Activated naive CD8-positive, alpha-beta T cell treated with anti-CD3 and anti-CD28 coated beads for 36 hours (primary cell): ENCODE measurements at places on chromosomes 1 and 21. TPM values are rescaled to one million over a fixed set of nuclear protein-coding genes. Genes with fewer than 3 reads are reported as not detected.

- DNase-seq, result no peak
- H3K27ac ChIP-seq, result no peak overlapping the region
- no peaks in the 10 kb centered on the region for H3K27me3 ChIP-seq
- H3K4me1 ChIP-seq, result no peaks in the 10 kb centered on the region
- H3K4me3 ChIP-seq, result no peak overlapping the region
Measured at GRCh38 chr21:16535102-16535422, 805.3 kb downstream of the USP25 start.

DNA sequence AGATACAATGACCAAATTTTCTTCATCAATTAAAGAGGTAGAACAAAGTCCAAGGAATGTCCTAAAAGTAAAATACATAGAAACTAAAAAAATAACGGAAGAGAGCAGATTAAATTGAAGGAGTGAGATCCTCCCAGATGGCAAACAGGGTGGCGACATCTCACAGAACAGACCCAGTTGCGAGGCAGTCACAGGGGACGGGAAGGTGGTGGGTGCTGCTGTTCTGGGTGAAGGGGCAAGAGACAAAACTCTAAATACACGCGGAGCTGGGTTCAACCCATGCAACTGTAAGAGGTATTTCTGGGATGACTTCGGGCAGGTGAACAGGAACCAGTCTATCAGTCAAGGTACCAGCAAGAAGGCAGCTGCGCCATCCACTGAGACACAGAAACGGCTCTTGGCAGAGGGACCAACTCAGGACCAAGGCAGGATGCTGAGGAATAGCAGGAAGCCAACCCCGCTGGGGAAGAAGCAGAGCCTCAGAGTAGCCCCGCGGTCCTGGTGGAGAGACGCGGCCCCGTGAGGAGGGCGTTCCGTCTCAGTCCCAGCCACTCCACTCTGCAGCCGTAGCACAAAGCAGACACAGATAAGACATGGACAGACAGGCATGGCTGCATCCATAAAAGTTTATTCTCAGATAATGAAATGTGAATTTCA, 32.2 kb downstream of the WDR4 start:
- DNase-seq, result no peak
- no peak overlapping the region for H3K4me3 ChIP-seq
- peaks cover 49% of the 10 kb centered on the region for H3K36me3 ChIP-seq
- no peaks in the 10 kb centered on the region for H3K27me3 ChIP-seq

DNA sequence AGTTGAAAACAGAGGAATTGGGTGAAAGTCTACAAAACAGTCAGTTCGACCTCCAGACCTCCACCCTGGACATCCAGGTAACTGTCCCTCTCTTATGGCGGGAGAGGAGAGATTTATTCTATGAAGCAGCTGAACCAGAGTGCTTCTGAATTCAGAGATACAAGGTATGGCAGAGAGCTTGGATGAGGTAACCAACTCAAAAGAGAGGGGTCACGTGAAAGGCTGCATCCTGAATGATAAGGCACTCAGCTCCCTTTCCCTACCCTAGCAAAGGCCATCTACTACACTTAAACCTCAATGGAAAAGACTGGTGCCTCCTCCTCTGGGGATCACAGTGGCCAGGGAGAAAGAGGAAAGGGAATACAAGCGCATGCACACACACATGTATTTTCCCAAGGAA, 88.4 kb upstream of the KCNA3 start:
- H3K36me3 ChIP-seq, result no peaks in the 10 kb centered on the region
- peaks cover 2% of the 10 kb centered on the region for H3K27me3 ChIP-seq
- DNase-seq, result no peak
- H3K27ac ChIP-seq, result no peak overlapping the region

The BGLAP gene
- 1.6 TPM for total RNA-seq

DNA sequence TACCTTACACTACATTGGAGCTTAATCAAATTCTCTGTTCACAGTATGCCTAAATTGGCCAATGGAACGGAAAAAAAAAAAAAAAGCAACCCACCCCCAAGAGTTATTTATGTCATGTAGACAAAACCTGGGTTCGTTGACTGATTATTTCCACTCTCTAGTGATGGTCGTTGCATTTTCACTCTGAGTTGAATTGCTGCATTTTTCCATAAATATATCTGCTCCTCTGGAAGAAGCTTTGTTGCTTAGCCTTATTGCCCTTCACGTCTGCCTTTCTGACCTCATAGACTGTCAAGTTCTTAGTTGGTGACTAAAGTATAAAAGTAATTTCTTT, 90.2 kb upstream of the RUNX1 start:
- peak overlapping the region; percentile 71 for H3K4me3 ChIP-seq
- peak overlapping the region; percentile 97 for H3K27ac ChIP-seq
- peak; percentile 10 for DNase-seq
- H3K27me3 ChIP-seq, result no peaks in the 10 kb centered on the region
- H3K36me3 ChIP-seq, result no peaks in the 10 kb centered on the region
- peaks cover 24% of the 10 kb centered on the region for H3K4me1 ChIP-seq

The DFFA gene
- total RNA-seq, result 103 TPM

The S100A14 gene
- not detected for total RNA-seq

The GJC2 gene
- total RNA-seq, result 1.2 TPM

GRCh38 chr1:233905416-233906051, 1.1 kb downstream of the SLC35F3 start:
- no peak overlapping the region for H3K4me3 ChIP-seq
- peaks cover 4% of the 10 kb centered on the region for H3K36me3 ChIP-seq
- no peak overlapping the region for H3K27ac ChIP-seq
